ENCODE measurements at places on chromosomes 4 and X.

DNA sequence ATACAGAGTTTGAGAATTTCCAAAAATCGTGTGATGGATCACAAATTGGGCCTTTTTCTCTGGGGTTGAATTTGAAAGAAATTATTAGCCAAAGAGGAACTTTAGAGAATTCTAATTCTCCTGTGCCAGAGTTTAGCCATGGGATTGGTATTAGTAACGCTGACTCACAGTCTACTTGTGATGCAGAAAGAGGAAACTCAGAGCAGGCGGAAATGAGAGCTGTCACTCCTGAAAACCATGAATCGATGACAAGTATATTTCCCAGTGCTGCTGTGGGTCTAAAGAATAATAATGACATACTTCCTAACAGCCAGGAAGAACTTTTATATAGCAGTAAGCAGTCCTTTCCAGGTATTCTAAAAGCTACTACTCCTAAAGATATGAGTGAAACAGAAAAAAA, 64.9 kb downstream of the N4BP2 start:
- DNase-seq, result no peak

DNA sequence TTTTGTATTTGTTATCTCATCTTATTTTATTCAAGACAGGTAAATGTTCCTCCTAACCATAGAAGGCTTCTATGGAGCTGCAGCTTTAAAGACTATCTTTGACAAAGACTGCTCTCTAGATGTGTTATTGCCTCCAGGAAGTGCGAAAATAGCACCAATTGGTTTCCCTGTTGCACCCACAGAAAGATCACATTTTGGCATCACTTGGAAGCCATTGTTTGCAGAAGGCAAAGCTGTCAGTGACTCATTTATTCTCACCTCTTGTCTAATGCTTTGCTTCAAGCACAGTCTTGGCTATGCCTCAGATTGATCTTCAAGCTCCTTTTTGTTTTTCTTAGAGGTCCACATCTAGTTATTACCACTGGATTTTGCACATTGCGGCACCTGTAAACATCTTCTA, 150.3 kb downstream of the PCDH7 start:
- DNase-seq, result no peak

GRCh38 chr4:21649391-21650090, 299.0 kb downstream of the KCNIP4 start:
- no peak for DNase-seq

GRCh38 chrX:46220822-46221221, 324.4 kb downstream of the ZNF674 start:
- DNase-seq, result no peak

DNA sequence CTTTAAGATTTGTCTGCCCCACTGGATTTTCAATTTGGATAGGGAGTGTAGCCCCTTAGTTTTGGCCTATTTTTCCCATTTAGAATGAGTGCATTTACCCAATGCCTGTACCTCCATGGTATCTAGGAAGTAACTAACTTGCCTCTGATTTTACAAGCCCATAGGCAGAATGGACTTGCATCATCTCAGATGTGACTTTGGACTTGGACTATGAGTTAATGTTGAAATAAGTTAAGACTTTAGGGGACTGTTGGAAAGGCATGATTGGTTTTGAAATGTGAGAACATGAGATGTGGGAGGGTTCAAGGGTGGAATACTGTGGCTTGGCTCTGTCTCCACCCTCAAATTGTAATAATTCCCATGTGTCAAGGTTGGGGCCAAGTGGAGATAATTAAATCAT, 2480.2 kb downstream of the PCDH7 start:
- DNase-seq, result no peak

GRCh38 chr4:185771711-185772390, 40.1 kb downstream of the SORBS2 start:
- no peak for DNase-seq

GRCh38 chr4:48489683-48490011, 405 bp upstream of the ZAR1 start:
- DNase-seq, result no peak

DNA sequence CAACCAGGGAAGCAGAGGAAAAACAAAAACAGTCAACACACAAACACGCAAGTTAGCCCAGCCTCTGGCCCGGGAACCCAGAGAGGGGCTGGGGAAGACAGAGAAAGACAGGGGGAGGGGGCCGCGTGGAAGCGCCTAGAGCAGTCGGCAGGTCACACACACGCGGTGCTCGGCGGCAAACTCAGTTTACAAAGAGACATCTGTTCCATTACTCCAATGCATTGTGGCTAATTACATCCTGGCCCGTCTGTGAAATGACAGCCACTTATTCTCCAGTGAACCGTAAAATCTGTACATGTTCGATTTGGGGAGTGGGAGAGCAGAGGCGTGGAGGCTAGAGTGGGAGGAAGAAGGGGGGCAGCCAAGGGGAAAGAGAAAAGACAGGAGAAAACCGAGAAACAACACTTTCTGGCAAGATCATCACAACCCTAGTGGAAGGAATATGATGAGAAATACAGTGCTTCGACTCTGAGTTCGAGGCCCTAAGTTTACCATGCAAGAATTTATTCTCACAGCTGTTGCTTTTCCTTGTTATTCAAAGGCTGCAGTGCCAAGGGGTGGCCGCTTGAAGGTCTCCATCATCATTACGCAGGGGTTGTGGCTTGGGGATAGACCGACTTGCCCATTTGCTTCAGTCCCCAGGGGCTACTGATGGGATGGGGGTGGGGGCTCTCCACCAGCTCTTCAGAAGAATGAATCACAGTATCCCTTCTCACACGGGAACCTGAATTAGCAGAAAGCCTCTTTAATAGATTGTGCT, 167.7 kb downstream of the MGST2 start:
- peak; percentile 82 for DNase-seq

DNA sequence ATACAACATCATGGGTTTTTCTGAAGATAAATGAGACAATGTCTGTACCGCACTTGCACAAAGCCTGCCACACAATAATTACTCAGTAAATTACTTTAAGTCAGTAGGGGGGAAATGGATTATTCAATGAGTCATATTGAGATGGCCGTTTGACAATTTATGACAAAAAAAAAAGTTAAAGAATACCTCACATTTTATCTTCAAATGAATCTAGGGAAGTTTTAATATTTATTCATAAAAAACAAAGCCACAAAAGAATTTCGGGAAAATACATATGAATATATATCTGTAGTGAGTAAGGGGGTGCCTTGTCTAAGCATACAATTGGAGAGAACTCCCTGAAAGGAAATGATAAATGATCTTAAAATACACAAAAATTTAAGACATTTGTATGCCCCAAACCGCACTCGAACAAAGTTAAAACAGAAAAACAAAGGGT, 197.0 kb upstream of the SLC7A11 start:
- DNase-seq, result no peak

DNA sequence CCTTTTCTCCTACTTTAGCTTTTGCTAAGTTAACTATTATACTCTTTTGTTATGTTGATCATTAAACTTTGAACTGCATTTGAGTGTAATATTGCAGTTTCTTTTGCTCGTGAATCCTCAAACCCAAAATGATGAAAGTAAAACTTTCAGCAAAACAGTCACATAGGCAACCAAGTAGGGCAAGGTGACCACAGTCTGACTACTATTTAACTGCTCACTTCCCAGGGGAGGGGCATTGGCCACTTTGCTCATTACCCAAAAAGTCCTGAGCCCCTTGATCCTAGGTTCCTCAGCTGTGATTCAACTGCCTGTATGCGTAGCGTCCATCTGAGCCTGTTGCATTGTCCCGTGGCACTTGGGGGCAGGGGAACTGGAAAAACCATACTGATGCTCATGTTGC, 17.0 kb downstream of the RBMX2 start:
- DNase-seq, result no peak

DNA sequence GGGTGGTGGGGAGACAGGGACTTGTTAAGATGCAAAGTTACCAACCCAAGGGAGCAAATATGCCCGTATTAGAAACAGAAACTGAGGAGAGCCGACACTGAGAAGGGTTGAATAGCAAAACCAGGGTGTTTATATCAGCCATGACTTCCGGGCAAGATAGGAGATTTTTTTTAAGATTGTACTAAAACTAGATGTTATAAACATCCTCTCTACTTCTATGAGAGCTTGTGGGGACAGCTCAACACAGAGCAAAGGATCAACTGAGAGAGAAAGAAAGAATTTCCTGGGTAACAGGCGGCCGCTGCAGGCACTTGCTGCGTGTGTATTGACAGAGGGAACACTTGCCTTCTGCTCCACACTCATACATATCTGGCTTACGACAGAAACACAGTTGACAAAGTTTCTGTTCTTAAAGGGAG, 49.1 kb upstream of the FBXW7 start:
- DNase-seq, result no peak

GRCh38 chrX:136752796-136753195, 27.9 kb downstream of the ARHGEF6 start:
- DNase-seq, result no peak

DNA sequence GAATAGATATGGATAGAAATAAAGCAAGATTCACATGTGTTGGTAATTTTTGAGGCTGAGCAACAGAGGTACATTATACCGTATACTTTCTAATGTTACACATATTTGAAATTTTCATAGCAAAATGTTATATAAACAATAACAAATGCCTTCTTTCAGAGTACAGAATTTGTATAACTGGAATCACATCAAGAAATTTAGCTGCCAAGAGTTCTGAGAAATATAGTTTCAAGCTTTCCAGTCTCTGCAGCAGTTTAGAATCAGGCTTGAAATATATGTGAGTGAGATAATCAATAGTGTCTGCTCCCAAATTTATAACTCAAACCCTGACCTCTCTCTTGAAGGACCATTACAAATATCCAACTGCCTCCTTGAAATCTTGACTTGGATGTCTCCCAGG, 23.8 kb downstream of the FAM184B start:
- DNase-seq, result no peak

DNA sequence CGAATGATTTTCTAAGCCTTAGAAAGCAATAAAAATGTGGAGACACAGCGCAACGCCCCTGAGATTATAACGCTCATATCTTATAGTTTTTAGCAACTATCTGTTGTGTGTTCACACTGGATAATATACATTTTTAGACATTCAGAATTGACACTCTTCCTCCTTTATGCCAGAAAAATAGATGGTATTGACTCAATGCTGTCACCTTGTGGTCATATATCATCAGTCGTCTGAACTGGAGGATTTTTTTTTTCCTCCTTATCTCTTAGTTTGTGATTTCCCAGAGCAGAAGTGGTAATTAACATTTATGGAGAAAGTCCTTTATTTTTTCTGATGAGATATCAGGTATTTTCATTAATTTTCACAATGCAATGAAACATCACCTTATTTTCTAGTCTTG, 759.6 kb downstream of the RAB28 start:
- DNase-seq, result no peak

GRCh38 chrX:134525086-134525792, 65.3 kb downstream of the HPRT1 start:
- no peak for DNase-seq

DNA sequence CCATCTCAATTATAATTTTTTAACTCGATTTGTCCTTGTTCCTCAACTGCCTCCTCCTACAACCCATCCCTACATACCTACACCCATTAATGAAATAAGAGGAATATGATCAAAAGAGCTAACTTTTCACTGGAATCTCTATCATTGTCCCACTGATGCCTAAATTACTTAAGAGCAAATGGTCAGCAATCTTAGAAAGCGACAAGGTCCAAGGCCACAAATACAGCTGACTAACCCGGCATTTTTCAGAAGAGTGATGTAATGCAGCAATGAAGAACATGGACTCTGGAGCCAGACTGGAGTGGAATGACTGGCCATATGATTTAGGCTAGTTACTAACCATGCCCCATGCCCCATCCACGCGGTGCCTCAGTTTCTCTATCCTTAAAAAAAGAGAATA, 56.2 kb downstream of the PPA2 start:
- DNase-seq, result no peak

- DNase-seq, result no peak
Observed at GRCh38 chr4:83556816-83557215, 20.9 kb downstream of the GPAT3 start.

DNA sequence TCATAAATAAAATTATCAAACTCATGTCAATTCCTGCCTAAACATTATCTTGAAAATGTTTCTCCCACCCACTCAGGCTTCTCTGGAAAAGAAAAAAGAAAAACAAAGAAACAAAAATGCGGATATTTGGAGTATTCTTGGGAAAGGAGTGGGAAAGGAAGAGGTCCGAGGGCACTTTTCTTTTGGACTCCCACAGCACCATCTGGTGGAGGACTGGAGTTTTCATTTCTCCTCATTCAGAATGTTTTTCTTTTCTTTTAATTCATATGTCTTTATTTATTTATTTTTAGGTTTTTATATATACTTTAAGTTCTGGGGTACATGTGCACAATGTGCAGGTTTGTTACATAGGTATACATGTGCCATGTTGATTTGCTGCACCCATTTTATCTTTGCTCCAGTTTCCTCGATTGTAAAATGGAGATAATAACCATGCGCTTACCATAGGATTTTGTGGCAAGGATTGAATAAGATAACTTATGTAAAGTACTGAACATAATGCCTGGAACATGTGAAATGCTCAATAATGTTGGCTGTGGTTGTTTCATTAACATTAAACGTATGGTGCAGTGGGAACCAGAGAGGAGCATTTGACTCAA, 8.0 kb upstream of the KCNE5 start:
- DNase-seq, result no peak

DNA sequence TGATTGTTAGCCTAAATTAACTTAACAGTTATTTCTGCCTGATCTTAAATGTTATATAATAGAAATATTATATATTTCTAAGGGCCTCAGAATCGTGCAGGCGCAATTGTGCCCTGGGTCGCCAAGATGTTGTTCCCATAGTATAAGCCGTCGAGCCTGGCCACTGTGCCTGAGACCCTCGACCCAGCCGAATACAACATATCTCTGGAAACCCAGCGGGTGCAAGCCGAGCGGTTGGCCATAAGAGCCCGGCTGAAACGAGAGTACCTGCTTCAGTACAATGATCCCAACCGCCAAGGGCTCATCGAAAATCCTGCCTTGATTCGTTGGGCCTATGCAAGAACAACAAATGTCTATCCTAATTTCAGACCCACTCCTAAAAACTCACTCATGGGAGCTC, 549.8 kb downstream of the KCTD8 start:
- no peak for DNase-seq

DNA sequence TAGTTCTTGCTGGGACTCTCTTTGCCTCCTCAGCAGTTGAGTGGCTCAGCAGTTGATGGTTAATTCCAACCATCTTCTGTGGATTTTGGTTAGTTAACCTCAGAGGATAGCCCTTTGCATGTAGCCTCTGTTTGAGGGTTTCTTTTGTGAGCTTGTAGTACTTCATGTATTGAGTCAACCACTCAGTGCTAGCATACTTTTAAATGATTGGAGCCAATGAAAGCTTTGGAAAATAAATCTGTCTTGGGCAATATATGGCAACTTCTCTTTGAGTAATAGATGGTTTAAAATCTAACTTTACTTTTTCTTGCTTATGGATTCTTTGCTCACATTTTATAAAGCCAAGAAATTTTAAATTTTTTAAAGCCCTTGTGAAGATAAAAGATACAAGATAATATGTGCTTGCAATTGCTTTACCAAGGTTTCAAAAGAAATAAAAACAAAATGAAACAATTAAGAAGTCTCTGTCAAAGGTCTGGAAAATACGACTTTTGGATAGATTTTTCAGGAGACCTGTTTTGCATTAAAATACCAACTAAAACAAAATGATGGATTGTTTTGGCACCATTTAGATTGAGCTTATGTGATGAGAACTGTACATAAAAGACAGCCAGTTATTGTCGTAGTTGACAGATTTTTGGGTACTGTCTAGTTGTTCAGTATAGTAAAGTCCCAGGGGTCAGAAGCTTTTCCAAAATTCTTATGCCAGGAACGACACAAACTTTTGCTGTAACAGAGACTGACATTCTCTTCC, 181.9 kb downstream of the SPRY1 start:
- DNase-seq, result no peak
